CD4-positive, alpha-beta memory T cell (primary cell): ENCODE measurements at places on chromosomes 16 and 17.

DNA sequence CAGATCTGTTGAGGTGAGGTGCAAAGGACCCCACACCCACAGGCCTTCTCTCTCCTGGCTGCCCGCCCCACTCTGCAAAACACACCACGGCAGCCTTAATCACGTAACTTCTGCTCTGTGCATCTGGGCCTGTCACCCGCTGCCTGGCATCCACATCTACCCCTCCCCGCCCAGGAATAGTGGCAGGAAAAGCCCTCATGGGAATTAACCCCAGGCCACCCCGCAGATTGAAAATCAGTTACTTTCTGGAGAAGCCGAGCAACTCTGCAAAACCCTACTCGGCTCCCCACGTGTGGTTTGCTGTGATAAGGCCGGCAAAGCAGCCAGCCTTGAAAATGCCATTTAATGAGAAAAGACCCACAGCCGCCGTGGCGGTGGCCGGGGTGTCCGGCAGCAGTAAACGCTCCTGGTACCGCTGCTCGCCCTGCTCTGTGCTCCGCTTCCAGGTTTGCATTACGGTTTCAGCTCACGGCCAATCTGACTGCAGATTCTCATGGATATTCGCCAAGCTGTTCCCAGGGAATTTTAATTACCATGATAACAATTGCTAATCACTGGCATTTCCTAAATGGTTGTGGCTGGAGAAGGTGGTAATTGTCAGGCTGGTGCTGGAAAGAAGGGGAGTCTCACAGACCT is 78.0 kb upstream of the DOC2B start:
- DNase-seq = no peak

DNA sequence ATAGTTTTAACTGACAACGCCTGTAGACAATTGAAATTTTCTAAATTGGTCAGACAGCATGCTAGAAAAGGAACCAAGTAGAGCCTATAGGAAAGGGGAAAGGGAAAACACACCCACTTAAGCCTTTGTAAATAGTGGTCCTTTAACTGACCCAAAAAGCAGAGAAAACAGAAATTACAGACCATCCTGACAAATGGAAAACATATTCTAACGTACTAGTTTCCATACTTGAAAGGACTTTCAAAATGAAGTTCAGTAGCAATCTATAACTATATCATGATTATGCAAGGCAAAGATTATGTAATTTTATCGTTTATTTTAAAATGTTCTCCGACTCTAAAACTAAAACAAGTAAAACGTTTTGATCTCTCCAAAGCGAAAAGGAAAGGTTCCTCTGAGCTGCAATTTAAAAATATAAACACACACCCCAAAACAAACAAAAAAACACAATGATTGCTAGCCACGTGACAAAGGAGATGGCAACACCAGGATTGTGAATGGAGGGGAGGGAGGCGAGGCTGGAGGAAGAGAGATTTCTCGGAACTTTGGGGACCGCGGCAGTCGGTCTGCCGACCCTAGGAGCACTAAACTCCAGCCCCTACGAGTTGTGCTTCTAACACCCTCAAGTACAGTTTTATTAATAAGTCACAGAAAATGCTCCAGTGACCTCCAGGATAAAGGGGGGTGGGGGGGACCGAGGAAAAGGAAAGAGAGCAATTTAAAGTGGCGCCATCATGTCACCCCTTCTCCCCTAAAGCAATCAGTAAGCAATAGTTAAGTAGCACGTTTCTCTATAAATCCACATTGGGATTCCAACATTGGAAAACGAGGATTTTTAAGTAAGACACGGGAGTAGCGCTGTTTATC is 1.7 kb downstream of the KANSL1 start:
- DNase-seq = no peak

DNA sequence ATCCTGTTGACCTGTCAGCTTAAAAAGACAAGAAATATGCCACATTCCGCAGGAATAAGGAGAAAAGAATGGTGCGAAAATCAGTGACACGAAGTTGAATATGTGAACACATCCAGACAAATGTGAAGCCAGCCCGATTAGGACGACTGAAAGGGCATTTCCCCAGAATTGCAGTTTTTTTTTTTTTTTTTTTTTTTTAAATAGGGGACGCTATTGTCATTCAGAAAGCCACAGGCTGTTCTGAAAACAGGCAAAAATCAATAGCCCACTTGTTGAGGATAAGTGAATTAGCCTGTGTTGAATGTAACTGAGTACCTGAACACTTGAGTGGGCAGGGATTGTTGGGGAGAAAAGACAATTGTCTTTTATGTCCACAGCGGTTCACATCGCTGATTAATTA is 507.1 kb downstream of the WWOX start:
- DNase-seq = no peak

- no peak for DNase-seq
These were observed 63.4 kb downstream of the CLEC16A start for GRCh38 chr16:11007714-11008280.

DNA sequence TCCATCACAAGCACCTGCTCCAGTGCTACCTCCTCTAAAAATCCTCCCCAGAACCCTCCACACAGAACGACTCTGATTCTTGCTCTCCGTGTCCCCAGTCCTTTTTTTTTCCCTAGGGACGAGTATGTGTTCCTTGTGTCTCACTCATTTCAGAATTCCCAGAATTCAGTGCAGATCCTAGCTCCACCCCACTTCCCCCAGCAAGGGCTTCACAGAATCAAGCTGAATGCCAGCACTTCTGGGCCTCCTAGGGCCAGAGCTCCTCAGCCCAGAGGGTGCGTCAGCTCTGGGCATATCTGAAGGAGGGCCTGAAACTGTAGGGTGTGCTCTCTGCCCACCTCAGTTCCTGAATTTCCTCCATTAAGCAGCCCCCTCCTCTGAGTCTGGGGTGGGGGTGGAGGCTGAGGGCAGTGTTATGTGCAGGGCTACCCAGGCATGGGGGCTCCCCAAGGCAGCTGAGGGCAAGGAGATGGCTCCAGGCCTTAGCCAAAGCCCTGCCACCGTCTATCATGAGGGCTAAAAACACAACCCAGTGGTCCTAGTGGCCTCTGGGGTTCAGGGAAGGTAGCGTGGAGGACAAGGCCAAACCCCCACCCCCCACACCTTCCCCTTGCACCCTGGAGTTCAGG is 6.5 kb downstream of the UNC119 start:
- no peak for DNase-seq

DNA sequence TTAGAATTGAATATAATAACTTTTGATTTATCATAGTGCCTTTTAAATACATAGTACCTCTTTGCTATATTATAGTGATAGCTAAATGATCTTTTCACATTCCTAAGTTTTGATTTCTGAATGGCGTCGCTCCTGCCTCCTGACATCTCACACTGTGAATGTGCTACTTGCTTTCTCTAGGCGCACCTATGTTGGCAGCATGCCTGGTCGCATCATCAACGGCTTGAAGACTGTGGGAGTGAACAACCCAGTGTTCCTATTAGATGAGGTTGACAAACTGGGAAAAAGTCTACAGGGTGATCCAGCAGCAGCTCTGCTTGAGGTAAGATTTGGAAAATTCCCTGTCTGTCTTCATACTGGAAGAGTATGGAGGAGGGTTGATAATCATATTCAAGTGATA is 29.8 kb upstream of the ABCC11 start:
- no peak for DNase-seq

DNA sequence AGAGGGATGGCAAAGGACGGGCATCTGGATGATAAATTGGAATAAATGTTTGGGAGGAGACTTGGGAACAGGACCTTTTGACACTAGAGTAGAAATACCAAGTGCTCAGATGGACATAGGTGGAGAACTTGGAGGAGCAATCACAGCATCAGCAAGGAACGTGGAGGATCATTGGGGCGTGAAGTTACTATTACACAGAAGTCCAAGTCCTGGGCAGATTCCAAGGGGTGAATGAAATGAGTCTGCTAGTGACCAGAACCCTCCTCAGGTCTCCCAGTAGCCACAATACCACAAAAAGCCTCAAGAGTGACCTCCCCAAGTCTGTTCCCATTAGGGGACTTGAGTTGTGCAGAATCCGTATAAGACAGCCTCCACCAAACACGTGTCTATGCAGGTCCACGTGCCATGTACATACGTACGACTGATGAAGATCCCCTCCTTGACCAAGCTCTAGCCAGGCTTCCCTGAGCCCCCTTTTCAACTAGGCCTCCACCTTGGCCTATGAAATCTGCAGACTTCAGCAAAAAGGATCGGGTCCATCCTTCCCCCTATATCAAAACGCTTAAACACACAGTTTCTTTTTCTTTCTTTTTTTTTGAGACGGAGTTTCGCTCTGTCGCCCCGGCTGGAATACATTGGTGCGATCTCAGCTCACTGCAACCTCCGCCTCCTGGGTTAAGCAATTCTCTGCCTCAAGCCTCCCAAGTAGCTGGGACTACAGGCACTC is 2.2 kb downstream of the C17orf67 start:
- no peak for DNase-seq

DNA sequence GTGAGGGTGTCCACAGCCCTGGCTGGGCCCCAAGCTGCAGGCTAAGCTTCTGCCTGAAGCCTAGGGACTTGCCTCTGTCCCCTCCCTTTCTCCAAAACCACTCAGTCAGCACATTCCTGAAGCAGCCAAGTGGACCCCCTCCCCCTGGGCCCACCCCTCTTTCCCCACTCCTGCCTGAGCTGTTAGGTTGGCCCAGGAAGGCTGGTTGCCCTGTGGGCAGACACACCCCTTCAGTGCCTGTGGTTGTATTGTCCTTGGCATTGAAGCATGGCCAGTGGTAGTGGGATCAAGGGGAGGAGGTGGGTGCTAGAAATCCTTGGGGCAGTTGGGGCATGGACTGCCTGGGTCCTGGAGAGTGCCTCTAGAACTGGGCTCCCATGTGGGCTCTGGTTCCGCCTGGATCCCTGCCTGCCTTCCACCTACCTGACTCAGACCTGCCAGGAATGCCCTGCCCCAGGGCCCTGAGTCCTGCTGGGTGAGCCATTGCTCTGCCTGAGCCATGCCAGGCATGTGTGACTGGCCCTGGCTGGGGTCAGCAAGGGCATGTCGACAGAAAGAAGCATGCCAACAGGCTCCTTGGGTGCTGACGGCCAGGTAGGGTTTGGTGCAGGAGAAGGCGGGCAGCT is 2.1 kb downstream of the TRAF4 start:
- no peak for DNase-seq

DNA sequence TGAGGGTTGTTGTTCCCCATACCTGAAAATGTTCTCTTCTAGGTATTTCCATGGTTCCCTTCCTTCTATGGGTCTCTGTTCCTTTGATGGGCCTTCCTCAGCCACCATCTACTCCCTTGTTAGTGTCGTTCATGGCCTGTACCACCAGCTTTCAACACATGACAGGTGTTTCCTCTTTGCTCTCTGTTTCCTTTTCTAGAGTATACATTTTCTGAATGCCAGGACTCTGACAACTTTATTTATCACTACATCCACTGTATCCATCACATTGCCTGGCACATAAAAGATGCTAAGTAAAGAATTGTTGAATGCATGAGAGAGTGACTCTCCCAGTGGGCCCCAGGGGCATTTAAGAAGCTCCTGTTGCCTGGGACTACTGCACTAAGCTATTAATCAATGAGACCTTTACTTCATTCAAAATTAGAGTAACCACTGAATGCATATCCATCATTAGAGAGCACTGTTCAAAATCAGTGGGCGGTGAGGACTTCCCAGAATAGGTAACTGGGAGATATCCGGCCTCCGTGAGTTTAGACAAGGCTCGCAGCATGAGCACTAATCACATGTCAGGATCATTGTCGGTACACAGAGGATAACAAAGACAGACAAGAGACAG is 255.0 kb downstream of the CBLN1 start:
- no peak for DNase-seq

GRCh38 chr16:15822957-15823356 is 33.9 kb downstream of the MYH11 start:
- no peak for DNase-seq

GRCh38 chr16:3618769-3619141 is 7.3 kb upstream of the SLX4 start:
- no peak for DNase-seq

DNA sequence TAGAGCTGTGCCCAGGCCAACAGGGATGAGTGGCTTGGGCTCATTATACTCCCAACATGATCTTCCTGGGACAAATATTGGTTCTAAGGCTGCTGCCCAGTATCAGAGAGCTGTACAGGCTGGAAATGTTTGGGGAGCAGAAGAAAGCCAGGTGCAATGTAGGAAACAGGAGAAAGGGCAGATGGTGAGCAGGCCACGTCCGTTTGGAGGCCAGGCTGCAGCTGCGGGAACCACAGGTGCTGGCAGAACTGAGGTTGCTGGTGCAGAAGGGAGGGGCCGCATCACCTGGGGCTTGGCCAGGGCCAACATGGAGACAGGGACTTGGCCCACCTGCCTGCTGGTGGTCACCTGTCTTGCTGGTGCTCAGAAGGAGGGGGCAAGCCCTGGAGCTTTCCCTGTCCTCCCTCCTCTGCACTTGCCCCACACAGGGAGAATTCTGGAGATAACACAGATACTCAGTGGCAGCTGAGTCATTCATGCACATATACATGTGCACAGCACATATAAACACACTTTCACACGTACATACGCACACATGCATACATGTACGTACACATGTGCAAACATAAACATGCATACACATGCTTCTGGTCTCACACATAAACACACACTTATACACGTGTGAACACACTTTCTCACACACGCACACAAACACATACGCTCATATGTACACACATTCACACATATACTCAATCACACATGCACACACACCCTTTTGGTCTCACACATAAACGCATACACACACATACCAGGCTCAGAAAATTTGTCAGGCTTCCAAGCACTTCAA is 67.7 kb downstream of the WSCD1 start:
- no peak for DNase-seq

GRCh38 chr17:15264542-15264941 is 584 bp downstream of the PMP22 start:
- DNase-seq = no peak
